ENCODE measurements at places on chromosomes 5 and 9.

DNA sequence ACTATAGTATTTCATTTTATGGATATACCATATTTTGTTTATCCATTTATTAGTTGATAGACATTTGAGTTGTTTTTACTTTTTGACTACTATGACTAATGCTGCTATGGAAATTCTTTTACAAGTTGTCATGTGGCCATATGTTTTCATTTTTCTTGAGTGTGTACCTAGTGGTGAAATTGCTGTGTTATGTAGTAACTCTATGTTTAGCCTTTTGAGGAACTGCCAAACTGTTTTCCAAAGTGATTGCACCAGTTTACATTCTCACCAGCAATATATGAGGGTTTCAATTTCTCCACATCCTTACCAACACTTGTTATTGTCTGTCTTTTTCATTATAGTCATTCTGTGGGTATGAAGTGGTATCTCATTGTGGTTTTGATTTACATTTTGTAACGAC is 75.4 kb downstream of the GRIA1 start:
- DNase-seq = no peak

GRCh38 chr5:124755565-124755964 is 9.1 kb upstream of the ZNF608 start:
- DNase-seq = no peak

DNA sequence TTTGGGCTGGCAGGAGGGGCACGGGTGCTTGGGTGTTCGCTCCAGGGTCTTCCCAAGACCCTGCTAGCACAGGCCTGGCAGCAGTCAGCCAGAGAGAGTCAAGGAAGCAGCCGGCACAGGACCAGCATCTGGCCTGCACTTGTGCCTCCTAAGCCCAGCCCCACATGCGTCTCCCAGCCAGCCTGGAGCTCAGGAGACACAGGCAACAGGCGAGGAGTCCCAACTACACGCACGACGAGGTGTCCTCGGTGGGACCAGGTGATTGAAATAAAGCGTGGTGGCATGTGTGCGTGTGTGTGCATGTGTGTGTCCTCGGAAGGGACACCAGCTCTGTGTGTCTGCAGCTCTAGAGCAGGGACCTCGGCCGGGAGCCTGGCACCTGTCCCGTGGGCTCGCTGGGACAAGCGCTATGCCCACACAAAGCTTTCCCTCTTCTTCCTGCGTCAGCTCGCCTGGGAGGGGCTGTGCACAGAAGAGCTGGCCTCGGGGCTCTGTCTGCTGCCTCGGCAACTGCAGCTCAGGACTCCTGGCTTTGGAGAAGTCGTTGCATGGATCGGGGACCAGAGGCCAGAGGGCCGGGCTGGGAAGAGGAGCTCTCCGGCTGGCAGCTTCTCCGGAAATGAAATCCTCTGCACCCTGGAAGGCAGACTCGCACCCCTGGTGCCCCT is 14.7 kb upstream of the SLC9A3 start:
- no peak for DNase-seq

- no peak for DNase-seq
These were observed 12.6 kb downstream of the IRX2 start for GRCh38 chr5:2738700-2739359.

GRCh38 chr9:137352511-137353222 is 50.6 kb upstream of the NRARP start:
- DNase-seq = no peak

DNA sequence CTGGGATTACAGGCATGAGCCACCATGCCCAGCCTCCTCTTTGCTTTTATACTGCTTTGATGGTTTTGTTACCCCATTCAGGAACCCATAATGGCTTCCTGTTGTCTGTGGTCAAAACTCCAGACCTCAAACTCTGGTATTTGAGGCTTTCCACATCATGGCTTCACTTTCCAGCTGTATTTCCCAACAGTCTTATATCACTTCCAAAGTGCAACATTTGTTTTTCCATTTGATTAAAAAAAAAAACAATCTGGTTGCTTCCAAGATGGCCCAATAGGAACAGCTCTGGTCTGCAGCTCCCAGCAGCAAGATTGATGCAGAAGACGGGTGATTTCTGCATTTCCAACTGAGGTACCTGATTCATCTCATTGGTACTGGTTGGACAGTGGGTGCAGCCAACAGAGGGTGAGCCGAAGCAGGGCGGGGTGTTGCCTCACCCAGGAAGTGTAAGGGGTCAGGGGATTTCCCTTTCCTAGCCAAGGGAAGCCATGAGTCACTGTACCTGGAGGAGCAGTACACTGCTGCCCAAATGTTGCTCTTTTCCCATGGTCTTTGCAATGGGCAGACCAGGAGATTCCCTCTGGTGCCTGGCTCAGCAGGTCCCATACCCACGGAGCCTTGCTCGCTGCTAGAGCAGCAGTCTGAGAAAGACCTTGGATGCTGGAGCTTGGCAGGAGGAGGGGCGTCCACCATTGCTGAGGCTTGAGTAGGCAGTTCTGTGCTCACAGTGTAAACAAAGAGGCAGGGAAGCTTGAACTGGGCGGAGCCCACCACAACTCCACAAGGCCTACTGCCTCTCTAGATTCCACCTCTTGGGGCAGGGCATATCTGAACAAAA is 458.4 kb downstream of the KDM4C start:
- no peak for DNase-seq

- no peak for DNase-seq
These were observed 8.9 kb upstream of the ELOVL7 start for GRCh38 chr5:60852940-60853339.

DNA sequence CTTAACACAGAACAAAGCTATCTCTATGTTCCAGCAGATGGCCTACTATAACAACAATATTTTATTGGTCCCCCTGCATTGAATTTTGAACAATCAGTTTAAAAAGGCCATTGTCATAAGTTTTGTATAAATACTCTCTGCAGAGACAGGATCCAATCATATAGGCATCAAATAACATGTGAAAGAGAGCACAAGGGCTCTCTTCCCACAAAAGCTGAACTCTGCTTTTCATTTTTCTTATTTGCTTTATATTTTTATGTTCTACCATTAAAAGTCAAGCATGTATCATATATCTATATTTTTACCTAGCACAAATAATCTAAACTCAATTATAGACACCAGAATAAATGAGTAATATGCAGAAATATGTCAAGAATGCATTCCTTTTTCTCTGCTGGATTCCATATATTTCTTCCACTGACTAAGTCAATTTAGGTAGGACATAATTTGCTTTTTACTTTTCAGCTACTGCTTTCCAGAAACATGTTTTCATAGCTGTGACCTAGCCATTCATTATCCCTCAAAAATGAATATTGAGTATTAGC is 143.6 kb downstream of the CDH9 start:
- no peak for DNase-seq

DNA sequence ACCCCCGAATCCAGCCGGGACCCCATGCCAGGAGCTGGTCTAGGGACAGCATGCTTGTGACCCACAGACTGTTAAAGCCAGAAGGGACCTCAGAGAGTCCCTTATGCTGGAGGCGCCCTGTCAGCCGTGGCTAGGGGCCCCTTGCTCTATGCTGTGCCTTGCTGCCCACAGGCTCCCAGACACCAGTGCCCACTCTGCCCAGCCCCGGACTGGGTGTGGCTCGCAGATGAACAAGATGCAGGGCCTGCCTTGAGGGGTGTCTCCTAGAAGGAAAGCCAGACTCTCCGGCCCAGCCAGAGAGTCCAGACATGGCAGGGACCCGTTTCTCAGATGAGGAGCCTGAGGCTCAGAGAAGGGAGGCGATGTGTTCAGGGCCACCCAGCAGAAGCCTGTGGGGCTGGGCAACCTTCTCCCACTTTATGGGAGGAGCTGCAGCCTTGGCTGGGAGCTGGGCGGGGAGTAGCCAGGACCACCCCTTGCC is 85.7 kb downstream of the LMX1B start:
- DNase-seq = no peak

- DNase-seq = no peak
These were observed 145.5 kb upstream of the PCA3 start for GRCh38 chr9:76618762-76619161.

GRCh38 chr9:111891910-111892499 is 4.6 kb upstream of the UGCG start:
- DNase-seq = peak; percentile 62

GRCh38 chr9:78370991-78371390 is 74.1 kb downstream of the PSAT1 start:
- DNase-seq = no peak

DNA sequence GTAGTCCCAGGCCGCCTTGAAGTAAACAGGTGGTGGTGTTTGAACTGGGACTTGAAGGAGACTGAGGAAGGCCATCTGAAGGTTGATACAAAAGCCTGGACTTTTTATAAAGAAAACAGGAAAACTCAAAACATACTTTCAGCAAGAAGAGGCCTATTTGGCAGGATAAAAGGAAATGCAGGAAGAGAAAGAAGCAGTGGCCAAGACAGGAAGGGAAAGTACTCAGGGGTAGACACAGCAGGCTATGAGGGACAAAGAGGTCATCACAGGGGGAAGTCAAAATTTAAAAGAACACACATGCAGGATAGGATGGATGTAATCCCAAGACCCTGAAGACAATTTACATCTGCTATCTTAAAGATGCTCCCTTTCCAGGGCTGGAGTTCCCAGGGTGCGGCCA is 13.0 kb downstream of the TLE1 start:
- no peak for DNase-seq

DNA sequence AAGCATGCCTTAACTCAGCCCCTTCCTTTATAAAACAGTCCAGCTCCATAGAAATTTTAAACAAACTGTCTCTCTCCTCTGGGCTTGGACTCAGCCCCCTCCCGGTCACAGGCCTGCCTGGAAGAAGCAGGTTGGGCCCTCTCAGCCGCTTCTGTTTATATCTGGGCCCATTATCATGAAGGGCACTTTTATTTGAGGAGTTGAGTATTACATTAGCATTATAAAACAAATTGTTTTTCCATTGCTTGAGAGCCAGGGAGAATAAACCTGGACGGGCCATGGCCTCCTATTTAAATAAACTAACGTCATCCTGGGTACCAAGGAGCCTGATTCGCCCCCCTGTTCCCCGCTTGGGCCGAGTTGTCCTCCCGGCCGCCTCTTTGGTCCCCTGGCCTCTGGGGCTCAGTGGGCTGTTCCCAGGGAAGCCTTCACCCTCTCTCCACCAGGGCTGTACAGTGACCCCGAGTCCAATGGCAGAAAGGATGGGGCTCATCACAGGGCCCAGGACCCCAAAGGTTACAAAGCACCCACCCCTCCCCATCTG is 13.2 kb downstream of the IRX2 start:
- DNase-seq = no peak

DNA sequence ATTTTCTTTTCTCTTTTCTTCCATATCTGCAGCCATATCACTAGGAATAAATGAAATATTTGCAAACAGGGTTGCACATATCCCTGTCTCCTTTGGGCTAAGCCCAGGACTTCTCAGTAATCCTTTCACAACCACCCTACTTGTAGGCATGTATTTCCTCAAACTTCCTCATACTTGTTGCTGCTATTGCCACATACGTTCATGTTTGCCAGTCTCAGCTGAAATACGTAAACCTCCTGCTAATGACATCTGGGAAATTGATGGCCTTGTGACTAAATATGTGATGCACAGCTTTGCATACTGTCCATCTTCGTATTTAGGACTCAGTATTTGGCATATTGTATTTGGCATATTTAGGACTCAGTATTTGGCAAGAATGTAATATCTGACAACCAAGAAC is 224.6 kb downstream of the PLK2 start:
- peak; percentile 36 for DNase-seq

DNA sequence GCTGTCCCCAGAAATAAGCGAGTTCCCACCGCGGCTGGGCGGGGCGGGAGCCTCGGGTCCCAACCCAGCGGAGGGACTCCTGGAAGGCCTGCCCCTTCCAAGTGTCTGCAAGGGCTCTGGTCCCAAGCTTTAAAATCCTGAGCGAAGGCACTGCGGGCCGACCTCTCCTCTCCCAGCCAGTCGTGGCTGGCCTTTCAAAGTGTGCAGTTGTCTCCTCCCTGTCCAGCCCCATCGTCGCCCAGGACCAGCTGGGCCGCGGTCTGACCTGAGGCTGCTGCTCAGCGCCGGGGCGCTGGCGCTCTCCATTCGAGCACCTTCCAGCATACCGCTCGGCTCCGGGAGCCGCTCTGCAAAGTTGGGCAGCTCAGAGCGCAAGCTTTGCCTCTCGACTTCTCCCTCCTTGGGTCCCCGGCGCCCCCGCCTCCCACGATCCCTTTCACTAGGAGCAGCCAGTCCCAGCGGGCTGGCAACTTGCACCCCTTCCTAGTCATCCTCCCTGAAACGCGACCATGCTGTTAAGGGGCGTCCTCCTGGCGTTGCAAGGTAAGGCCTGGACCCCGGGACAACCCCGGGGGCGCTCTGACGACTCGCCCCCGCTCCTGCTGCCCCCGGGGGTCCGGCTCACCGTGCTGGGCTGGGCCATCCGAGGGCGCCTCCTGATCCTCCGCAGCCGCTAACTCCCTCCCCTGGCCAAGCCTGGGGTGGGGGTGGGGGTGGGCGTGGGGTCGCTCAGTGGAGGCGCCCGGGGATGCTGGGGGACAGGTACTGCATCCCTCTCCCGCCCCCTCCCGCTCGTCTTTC is at the start of gene MAMDC2:
Gene MAMDC2 (plus strand): TSS at position 160 of the 801 bp plus-strand sequence. CDS start 350 bp downstream, at position 510.
- no peak for DNase-seq

GRCh38 chr9:121640491-121641223 is 10.8 kb upstream of the DAB2IP start:
- DNase-seq = no peak

DNA sequence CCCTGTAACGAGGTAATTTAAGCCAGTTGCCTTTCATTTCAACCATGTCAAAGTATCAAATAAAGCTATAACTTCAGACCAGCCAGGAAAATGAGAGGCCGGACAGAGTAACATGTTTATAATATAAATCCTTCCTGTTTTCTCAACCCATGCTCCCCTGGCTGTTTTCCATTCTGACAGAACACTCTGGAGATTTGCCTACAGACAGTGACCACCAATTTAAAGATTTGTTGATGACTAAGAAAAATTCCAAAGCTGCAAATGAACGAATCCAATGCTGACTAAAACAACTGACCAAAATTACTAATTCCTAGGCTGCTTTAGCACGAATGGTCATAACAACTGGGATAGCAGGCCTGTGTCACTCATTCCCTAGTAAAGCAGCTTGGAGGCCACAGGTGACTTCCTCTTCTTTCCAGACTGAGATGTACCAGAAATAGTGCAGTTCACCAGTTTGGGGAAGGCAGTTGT is 141.4 kb downstream of the AOPEP start:
- DNase-seq = no peak

- DNase-seq = no peak
These were observed 2244.5 kb upstream of the WWC1 start for GRCh38 chr5:166046956-166047355.

GRCh38 chr5:103894882-103895281 is 332.3 kb upstream of the NUDT12 start:
- no peak for DNase-seq

GRCh38 chr5:31469886-31470285 is 62.0 kb downstream of the DROSHA start:
- no peak for DNase-seq

- no peak for DNase-seq
These were observed 2.4 kb downstream of the PSD2 start for GRCh38 chr5:139797856-139798510.

- no peak for DNase-seq
These were observed 1.8 kb upstream of the LNPEP start for GRCh38 chr5:96933764-96934707.

GRCh38 chr5:158907856-158908255 is 191.9 kb downstream of the EBF1 start:
- DNase-seq = no peak

GRCh38 chr5:134430001-134430569 is 18.4 kb upstream of the CDKN2AIPNL start:
- DNase-seq = no peak

- DNase-seq = peak; percentile 77
These were observed 56.9 kb upstream of the GGTA1 start for GRCh38 chr9:121556580-121556979.
